ENCODE measurements at places on chromosomes 3 and 15. TPM values are rescaled to one million over a fixed set of nuclear protein-coding genes. Genes with fewer than 3 reads are reported as not detected.

The IMPG2 gene
- total RNA-seq: 0.08 TPM

The PRC1 gene
- total RNA-seq: 259 TPM

The KCNMB3 gene
- total RNA-seq: 0.02 TPM

The RARB gene
- 0.90 TPM for total RNA-seq
